ENCODE measurements at places on chromosomes 12 and 14.

- DNase-seq: no peak
These were observed 248.1 kb downstream of the DPY19L2 start for GRCh38 chr12:63420206-63420644.

- no peak for DNase-seq
These were observed 15.0 kb upstream of the CDKN3 start for GRCh38 chr14:54381821-54382220.

DNA sequence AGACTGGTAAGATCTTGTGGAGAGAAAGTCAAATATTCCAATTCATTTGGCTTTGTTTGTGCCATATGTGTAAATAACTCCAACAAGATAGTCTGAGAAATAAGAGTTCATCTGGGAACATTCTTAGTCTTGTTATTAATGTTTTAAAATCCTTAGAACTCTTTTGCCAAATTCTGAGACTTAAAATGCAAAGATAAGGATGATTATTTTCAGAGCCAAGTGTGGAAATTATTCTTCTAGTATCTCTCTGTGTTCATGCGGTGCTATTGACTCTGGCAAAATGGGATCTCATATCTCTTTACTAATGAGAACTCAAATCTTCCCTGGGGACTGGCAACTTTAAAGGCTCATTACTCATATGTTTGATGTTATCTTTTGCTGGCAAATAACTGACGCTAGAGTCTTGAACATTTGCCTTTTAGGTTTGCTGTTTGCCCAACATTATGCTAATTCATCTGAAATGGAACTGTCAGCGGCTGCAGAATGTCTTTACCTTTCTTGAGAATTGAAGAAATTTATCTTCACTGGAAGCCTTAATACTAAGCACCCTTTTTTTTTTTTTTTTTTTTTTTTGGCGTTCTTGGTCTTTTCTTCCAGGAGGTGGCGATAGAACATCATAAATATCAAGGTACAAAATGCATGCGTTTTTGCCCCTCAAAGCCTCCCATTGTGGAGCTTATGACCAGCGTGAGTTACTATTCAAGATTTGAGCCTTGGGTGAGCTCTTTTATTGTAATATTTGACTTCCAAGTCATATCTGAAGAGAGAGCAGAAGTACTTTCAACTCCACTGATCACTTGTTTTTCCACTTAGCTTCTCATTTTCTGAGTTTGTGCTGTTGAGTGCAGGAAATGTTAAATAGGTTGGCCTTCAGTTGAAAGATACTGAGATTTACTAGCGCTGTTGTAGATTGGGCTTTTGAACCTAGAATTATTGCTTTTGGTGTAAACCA lies 86.5 kb downstream of the CAND1 start:
- peak; percentile 10 for DNase-seq

DNA sequence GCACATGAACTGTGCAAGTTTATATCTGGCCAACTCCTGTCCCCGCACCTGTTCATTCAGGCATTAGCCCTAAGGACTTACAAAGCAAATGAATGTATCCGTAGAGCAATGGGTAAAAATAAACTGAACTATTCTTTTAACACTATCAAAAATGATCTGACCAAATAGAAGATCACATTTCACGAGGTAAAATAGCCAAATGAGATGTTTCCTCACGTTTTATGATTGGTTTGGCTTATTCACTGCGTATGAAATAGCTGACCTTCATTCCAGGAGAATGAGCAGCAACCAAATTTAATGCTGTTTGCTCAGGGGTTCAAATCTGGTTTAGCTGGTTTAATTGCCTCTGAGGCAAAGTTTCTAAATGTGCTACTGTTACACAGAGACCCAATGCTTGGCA lies 216.0 kb upstream of the EEA1 start:
- no peak for DNase-seq

- DNase-seq: no peak
These were observed 1.6 kb upstream of the ATP2B1 start for GRCh38 chr12:89709995-89710872.

Measured in KG1 (cell line).